Stimulated activated CD8-positive, alpha-beta memory T cell treated with anti-CD3 and anti-CD28 coated beads, Interleukin-4, amount 100 ng/mL, for 1 hour (primary cell): ENCODE measurements at places on chromosomes 16 and 17.
A peak's percentile ranks its signal among the peaks of the same experiment; 100 is the strongest.

GRCh38 chr16:30991052-30991451, 6.0 kb downstream of the HSD3B7 start:
- DNase-seq: no peak

DNA sequence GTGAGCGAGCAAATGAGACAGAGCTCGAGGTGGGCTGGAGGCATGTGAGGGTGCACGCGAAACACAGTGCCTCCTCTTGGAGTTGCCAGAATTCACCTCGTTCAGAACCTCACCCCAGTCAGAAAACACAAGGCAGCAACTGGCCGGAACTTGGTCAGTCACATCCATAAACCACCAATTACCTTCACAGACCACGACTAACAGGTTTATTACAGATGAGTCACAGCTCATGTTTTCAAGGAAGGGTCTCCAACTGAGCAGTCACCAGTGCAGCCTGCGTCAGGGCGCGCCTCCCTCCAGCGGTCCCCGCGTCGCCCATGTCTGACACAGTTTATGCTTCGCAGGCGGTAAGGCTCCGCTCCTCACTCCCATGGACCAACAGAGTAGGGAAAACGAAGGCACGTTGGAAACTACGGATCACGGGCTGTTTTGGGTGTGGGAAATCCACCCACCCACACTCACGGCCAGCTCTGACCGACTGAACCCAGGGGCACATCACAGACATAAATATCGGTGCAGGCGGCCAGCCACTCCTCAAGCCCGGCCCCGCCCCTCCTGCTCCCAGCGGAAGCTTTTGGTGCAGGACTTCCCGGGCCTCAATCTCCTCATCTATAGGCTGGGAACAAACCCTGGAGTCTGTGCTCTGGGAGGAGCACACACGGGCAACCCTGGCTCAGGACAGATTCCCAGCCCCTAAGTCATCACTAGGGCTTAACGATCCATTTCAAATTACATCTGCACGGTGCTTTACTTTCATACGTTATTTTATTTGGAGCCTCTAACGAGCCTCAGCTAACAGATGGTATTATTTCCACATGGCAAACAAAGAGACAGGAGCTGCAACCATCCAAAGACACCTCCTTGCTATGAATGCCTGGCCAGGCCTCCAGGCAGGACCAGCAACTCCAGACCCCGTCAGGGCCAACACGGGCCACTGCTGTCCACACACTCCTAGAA, 126.3 kb downstream of the ZNF778 start:
- DNase-seq: no peak

GRCh38 chr16:65069065-65069464, 52.8 kb downstream of the CDH11 start:
- DNase-seq: no peak

DNA sequence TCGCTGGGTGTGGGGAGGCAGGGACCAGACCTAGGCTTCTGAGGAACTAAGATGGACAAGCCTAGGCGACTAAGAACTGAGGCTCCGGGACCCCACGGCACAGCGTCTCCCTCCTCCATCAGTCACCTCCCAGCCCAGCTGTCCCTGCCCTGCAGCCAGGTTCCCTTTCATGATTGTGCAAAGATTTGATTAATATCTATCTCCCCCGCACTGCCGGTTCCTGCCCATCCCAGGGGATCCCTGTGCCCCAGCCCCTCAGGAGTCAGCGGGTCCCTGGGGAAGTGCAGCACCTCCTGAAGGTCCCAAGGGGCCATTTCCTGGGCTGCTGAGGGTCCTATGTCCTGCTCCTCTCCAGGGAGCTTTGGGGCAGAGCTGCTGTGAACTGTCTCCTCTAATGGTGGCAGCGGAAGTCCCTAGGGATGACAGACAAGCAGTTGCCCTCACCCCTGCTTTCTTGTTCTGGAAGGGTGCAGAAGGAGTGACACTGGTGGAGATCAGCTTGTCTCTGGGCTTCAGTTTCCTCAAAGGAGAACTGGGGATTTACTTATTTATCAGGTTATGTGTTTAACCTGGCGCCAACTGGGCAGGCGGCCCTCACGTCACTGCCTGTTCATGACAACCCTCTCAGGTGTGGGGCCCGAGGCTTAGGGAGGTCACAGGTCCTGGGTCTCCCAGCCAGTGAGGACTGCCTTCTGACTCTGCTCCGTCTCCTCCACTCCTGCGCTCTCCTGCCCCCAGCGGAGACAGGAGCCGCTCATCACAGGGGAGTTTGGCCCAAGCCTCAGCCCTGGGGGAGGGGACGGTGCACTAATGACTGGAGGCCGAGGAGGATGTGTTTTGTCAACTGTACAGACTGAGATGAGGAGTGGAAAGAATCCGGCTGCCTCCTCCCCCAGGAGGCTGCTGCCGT, 1.9 kb upstream of the C16orf74 start:
- no peak for DNase-seq

- no peak for DNase-seq
Measured at GRCh38 chr17:41915566-41915965, 3.2 kb downstream of the ACLY start.

GRCh38 chr16:48335961-48336360, 49.3 kb downstream of the SIAH1 start:
- no peak for DNase-seq

DNA sequence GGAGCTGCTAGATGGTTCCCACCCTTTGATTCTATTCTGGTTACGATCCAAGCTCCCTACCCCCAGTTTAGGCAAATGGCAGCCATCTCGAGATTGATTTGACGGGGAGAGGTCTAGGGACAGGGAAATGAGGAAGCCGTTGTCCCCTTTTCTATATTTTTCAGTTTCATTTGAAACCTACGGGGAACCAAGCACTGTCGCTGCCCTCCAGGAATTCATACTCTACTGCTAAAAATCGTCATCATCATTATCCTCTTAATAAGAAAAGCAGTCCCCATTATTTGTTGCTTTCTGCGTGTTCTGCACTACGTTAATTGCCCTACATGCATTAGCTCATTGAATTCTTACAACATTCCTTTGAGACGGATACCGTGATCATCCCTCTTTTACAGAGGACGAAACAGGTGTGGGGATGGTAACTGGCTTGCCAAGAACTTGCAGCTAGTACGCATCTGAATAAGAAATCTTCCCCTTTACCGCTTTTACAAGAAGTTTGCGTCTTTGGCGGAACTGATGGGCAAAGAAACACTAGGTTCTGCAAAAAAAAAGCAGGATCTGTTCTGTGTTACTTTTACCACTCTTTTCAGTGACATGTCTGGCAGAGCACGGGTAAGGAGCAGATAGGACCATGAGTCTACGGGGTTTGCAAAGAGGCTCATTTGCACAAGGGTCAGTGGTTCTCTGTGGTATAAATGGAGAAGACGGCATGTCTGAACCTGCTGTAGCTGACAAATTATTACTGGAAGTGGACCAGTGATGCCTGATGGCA, 1.1 kb downstream of the CCP110 start:
- DNase-seq: no peak

DNA sequence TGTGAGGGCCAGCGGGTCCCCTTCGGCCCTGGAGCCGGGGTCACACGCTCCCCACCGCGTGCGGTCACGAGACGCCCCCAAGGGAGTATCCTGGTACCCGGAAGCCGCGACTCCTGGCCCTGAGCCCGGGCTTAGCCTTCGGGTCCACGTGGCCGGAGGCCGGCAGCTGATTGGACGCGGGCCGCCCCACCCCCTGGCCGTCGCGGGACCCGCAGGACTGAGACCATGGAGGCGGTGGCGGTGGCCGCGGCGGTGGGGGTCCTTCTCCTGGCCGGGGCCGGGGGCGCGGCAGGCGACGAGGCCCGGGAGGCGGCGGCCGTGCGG, at the start of gene NAGLU:
Gene NAGLU (plus strand): TSS at position 194 of the 324 bp plus-strand sequence. CDS start 32 bp downstream, at position 226.
- DNase-seq: peak; percentile 55

GRCh38 chr16:12539185-12539929, 264.3 kb downstream of the CPPED1 start:
- no peak for DNase-seq

DNA sequence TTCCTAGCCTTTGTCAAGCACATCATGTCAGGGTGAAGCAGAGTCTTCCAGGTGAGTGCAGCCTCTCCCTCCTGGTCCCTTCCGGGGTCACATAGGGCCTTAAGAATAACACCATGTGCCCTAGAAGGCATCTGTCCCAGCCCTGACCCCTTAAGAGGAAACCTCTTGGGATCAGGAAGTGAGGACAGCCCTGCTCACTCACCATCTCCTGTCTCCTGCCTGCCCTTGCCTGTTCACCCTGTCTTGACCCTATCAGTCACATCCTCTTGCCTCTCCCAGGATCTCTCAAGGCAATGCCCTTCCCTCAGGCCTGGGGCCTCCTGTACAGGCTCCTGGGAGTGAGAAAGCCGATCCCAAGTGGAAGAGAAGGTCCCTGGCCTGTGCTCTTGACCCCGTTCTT, 13.9 kb downstream of the MYL4 start:
- DNase-seq: no peak

DNA sequence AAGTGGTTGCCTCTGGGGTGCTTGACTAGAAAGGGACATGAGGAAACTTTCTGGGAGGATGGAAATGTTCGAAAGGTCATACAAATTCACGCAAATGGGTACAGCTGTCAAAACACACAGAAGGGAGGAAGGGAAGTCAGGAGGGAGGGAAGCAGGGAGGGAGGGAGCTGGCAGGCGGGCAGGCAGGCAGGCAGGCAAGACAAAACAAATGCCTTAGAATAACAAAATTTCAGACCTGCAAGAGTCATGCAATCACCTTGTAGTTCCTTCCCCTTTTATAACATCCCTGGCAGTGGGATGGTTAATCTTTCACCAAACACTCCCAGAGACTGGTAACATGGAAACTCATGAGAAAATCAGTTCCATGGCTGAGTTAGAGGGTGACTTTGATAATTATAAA, 189.2 kb downstream of the STX8 start:
- DNase-seq: no peak

GRCh38 chr17:8466456-8466855, 30.8 kb downstream of the NDEL1 start:
- DNase-seq: no peak

- DNase-seq: no peak
Measured at GRCh38 chr16:89482150-89482816, 8.1 kb downstream of the ANKRD11 start.
